NCI-H1105 treated with DMSO at 0.1 percent for 48 hours (cell line): ENCODE measurements at places on chromosomes 1 and 21.

- no peak for DNase-seq
Observed at GRCh38 chr1:79161077-79161476, 154.5 kb upstream of the ADGRL4 start.

DNA sequence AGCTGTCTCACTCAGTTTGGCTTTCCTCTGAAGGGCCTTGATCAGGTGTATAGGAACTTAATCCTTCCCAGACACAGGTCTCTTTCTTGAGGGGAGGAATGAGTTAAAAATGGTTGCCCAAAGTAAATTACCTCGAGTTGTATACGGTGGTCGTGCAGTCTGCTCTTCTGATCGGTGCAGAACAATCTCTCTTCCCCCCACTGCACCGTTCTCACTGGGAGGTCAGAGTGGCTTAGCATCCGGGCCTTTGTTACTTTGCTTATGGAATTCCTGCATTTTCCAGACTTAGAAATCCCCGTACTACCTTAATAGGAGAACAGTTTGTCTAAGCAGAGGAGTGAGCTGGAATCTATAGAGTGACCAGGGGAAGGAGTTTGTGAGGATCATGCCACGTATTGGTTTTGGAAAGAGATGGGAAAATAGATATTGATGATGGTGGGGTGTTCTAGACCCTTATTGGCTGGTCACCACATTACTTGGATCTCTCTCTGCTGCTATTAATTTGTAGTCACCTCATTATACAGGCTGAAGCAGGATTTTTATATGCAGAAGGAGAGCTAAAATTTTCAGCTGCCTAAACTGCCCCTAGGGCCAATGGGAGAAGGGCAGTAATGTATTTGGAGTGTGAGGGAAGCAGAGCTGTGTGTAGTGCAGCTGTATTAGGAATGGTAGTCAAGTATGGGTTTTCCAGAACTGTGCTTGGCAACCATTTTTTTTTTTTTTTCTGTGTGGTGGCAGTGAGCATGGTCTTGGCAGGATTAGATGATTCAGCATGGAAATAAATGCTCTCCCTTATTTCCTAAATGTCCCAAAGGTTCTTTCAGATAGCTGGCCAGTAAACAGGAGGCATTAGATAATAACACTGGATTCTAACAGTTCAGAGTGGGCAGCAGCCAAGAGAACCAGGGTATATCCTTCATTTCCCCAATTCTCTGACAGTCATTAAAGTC, 81.5 kb downstream of the NDUFS5 start:
- DNase-seq: peak; percentile 16

DNA sequence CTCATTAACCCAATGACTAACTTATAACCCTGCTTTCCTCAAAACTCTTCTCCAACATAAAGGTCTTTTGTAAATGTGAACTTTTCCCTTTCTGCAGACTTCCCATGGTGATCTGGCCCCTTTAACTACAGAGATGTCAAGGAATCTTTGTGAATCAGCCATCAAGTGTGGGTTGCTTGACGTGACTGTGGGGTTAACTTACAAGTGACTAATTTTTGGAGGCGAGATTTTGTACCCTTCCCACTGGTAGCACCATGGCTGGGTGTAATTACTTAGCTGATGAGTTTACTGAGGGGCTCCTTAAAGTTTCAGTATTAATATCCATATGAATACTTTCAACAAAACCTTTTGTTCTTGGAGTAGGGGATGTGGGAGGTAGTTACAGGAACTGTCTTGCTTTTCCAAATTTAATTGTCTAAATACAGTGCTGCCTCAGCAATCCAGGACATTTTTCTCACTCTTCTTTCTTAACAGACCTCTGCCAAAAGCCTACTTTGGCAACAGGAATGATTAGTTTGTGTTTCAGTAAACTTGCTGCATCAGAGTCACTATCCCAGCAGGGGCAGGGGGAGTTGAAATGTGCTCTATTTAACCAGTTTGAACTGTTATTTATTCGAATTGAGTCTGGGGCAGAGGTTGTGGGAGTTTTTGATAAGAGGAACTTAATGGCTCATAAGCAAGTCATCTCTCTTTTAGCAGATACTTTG, 217.3 kb upstream of the FGGY start:
- DNase-seq: no peak

GRCh38 chr1:223140611-223141405, 2.2 kb downstream of the TLR5 start:
- DNase-seq: no peak

GRCh38 chr1:10835421-10835820, 39.0 kb upstream of the CASZ1 start:
- DNase-seq: no peak
